ENCODE measurements at places on chromosomes 12 and 14.
A peak's percentile ranks its signal among the peaks of the same experiment; 100 is the strongest.

GRCh38 chr14:35368583-35369392 is 35.8 kb downstream of the NFKBIA start:
- no peak for DNase-seq

- DNase-seq = no peak
These were observed at the start of gene CKB for GRCh38 chr14:103522649-103523574. CKB (minus strand) TSS chr14:103522830; CDS start chr14:103522493, 337 bp downstream.

DNA sequence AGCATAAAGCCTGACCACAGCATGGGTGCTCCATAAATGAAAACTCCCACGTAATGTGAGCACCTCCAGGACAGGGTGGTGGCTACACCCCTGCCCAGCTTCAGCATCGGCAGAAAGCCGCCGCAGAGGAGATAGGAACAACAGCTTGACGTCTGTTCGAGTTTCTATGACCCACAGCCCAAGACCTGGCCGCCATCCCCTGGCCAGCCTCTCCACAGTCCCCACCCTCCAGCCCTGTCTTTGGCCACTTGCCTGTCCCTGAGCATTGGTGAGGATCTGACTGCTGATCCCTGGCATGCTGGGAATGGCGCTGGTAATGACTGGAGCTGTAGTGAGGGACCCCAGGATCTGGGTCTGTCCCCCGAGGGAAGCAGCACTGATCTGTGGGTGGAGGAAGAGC is 21.3 kb downstream of the POU6F1 start:
- no peak for DNase-seq

DNA sequence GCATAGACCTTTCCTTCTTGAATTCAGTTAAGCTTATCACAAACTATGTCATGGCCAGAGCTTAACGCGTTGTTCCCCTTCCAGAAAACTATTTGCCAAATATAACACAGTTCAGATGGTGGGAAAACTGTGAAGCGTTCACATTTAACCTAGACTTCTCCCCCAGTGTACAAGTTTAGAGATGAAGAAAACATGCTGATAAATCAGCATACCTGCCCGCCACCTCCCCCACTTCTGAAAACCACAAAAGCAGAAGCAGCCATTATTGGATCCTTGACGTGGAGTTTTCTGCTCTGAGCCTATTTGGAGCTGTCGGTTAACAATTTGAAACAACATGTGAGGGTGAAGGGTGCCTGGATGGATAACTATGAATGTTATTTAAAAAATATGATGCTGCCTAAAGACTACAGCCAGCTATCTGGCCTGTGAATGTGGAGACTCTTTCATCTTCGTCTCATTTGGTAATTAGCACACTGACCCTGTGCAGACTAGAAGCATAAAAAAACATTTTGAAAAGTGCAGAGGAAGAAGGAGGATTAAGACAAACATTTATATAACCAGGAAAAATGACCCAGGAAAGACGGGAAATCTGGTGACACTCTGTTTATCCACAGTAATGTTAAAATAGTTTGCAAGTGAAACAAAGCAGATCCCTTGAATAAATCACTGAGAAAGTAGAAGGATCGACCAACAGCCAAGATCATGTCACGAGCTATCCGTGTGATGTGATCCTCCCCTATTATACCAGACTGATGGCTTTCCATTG is 408.2 kb downstream of the AEBP2 start:
- no peak for DNase-seq

- no peak for DNase-seq
These were observed 61.7 kb upstream of the SLC6A15 start for GRCh38 chr12:84974155-84974815.

GRCh38 chr14:91349481-91350074 is 68.0 kb downstream of the CCDC88C start:
- peak; percentile 30 for DNase-seq

DNA sequence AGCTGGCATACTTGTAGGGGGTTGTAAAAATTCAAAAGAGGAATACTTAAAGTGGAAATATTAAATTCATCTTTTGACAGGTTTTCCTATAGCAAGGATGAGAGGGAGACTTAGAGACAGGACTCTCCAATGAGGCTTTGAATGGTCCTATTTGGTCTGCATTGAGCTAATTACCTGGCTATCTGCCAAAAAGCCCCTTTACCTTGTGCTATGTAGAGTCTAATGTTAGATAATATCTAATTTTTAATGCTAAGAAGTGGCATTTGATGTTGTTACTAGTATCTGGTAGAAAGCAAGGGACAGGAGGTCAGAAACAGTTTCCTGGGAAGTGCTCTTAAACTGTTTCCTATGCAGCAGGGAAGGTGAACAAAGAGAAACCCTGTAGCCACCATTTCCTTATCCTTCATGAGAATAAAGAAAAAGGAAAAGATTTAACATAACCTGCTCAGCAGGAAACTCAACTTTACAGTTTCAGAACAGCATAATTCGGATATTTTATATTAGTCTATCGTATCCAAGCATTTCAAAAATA is 550.0 kb downstream of the SOX5 start:
- DNase-seq = no peak

DNA sequence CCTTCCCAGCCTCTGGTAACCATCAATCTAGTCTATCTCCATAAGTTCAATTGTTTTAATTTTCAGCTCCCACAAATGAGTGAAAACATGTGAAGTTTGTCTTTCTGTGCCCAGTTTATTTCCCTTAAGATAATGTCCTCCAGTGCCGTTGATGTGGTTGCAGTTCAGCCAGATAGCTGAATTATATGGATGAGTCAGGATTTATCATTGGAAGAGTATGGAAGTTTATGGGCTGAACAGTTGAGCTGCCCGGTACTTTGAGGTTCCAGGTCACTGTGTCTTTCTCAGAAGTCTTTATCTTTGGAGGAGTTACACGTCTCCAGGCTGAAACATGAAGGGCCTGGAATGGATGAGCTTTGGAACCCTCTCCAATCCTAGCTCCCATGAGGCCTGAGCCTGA is 120.1 kb downstream of the ASCL4 start:
- DNase-seq = no peak

DNA sequence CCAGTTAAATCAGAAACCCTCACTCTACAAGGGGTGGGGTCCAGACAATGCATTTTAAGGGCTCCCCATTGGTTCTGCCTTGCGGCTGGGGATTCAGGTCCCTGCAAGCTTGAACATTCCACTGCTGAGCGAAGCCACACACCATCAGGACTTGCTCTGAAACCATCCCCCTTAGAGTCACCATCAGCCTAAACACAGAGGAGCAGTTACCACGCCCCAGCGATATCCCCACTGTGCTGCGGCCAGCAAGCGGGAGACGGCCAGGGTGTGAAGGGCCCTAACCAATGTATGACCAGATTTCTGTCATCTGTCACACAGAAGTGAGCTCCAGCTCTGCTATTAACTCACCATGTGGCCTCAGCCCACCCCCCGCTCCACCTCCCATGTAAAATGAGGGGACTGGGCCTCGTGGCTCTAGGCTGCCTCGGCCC is 29.7 kb downstream of the CCDC88C start:
- no peak for DNase-seq

- DNase-seq = peak; percentile 39
These were observed 29.6 kb downstream of the PRDM4 start for GRCh38 chr12:107731366-107731765.

- no peak for DNase-seq
These were observed 11.7 kb upstream of the PRB4 start for GRCh38 chr12:11321980-11322379.

DNA sequence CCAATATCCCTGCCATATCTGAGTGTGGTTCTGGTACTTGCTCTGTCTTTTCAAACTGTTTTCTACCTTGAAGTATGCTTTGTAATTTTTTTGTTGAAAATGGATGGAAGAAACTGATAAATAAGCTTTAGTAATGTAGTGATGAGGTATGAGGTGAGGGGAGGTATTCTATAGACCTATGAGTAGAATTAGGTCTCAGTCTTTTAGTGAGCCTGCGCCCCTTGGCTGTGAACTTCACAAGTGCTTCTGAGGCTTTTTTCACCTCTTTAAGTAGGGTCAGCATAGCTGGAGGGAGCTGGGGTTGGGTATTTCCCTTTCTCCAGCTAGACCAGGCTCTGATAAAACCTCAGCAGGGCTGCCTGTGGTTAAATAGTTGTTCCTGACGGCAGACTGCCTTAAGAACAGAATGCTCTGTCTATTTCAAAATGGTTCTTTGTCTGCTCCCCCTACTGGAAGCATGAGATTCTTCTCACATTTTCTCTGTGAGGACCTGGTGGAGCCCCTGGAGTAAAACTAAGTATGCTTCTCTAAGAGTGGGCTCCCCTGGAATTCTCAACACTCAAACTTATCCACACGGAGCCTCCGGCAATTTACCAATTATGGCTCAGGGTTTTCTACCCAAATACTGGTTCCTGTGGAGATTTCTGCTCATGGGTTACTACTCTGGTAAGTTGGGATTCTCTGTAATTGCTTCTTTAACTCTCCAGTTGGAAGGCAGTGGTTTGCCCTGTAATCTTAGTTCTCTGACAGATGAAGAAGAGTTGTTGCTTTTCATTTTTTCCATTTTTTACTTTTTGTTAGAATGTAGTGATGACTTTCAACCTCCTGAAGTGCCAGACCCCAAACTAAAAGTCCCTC is 13.1 kb downstream of the KRT5 start:
- no peak for DNase-seq

- no peak for DNase-seq
These were observed 85.8 kb downstream of the CAND1 start for GRCh38 chr12:67354966-67355365.

DNA sequence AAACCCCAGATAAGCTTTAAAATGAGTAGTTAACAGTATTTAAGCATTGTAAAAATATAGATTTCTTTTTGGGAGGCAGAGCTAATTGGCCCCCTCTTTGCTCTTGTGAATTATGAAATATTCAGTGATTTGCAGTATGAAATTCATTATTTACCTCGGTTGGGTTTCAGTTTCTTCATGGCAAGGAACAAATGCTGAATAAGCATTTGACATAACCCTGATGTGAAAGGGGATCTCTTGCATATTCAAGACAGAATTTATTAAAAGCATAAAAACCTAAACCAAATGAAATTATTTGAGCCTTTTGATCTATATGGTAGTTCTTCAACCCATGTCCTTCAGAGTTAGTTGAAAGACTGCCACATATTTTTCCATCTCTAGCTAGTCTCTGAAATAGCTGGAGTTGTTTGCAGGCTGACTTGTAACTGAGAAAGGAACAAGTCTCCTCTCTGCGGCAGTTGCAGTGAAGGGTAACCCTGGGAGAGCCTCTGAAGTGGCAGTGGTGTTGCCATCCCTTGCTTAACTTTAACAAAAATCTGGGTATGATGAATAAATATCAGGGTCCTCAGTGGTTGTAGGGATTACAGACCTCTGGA is 690 bp downstream of the AKAP6 start:
- DNase-seq = no peak

GRCh38 chr14:48008646-48009045 is 333.2 kb upstream of the MDGA2 start:
- DNase-seq = no peak

GRCh38 chr12:33830070-33830469 is 192.2 kb upstream of the ALG10 start:
- DNase-seq = no peak

GRCh38 chr14:54725998-54726397 is 159.1 kb downstream of the SAMD4A start:
- no peak for DNase-seq

DNA sequence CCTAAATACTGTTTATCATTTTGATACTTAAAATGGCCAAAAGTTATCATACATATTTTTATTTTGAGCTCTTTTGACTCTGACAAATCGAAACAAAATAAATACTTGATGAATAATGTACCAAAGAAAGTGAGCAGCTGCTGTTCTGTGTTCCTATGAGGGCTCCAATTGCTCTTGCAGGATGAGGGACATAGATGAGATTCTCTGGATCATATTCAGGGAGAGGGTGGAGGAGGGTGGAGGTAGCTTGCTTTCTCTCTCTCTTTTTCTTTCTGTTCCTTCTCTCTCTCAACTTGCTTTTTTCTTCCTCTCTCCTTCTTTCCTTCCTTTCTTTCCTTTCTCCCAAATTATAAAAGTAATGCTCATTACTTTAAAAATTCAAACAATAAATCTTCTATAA is 8.9 kb upstream of the MYH7 start:
- DNase-seq = no peak

DNA sequence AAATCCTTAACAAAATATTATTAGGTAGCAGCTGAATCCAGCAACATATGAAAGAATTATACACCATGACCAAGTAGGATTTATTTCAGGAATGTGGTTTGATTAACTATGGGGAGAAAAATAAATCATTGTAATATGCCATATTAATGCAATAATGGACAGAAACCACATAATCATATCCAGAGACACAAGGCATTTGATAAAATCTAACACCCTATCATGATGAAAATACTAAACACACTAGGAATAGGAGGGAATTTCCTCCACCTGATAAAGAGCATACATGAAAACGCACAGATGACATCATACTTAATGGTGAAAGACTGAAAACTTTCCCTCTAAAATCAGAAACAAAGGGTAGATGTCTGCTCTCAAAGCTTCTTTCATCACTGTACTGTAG is 238.9 kb downstream of the PHLDA1 start:
- DNase-seq = no peak

- DNase-seq = peak; percentile 66
These were observed 19.0 kb upstream of the RNASE12 start for GRCh38 chr14:20610002-20610765.

DNA sequence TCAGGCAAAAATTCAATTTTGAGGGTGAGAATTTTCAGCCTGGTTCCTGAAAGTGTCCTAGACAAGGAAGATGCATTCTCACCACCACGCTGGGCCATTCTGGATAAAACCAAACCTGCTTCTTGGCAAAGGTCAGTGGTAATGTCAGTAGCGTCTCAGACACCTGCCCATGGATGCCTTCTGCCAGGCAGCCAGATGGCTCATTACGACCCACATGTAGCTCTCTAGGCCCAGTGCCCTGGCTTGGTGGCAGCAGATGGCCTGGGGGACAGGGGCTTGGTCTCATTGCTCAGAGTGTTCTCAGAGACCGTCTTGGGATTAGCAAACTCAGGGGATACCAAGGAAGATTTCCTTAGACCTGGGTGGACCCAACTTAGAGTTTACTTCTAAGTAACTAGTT is 105.1 kb downstream of the ARF6 start:
- no peak for DNase-seq

DNA sequence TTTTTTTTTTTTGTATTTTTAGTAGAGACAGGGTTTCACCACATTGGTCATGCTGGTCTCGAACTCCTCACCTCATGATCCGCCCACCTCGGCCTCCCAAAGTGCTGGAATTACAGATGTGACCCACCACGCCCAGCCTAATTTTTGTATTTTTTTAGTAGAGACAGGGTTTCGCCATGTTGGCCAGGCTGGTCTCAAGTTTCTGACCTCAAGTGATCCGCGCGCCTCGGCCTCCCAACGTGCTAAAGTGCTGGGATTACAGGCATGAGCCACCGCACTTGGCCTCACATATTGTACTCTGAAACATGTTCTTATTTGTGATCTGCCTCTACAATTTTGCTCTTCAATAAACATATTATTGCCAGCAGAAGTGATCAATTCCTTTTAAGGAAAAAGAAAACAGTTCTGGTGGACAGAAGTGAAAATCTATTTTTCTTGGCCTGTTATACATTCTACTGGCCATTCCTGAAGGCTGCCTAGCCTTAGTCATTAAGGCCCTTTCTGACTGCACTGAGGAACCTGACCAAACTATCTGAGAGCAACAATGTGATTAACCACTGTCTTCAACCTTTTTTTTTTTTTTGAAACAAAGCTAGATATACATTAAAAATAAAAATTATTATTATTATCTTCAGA is 36.1 kb downstream of the SNX6 start:
- no peak for DNase-seq
